ENCODE measurements at places on chromosomes 7 and 10. TPM values are rescaled to one million over a fixed set of nuclear protein-coding genes. Genes with fewer than 3 reads are reported as not detected.

- no peak overlapping the region for H3K4me3 ChIP-seq
- no peaks in the 10 kb centered on the region for H3K4me1 ChIP-seq
- no peaks in the 10 kb centered on the region for H3K27me3 ChIP-seq
- no peak for DNase-seq
- H3K36me3 ChIP-seq = no peaks in the 10 kb centered on the region
- no peak overlapping the region for H3K27ac ChIP-seq
Measured at GRCh38 chr10:79602953-79603352, 7.8 kb upstream of the SFTPA1 start.

INSYN2A gene
- 0.19 TPM for total RNA-seq

GRCh38 chr7:44959433-44959951 is 19.3 kb downstream of the MYO1G start:
- no peak overlapping the region for H3K4me3 ChIP-seq
- no peaks in the 10 kb centered on the region for H3K36me3 ChIP-seq
- H3K4me1 ChIP-seq = no peaks in the 10 kb centered on the region
- no peak overlapping the region for H3K27ac ChIP-seq
- no peak for DNase-seq

GRCh38 chr7:87658553-87658952 is 30.4 kb downstream of the RUNDC3B start:
- H3K27me3 ChIP-seq = no peaks in the 10 kb centered on the region
- no peak overlapping the region for H3K27ac ChIP-seq
- H3K36me3 ChIP-seq = no peaks in the 10 kb centered on the region
- no peaks in the 10 kb centered on the region for H3K4me1 ChIP-seq
- no peak overlapping the region for H3K4me3 ChIP-seq
- DNase-seq = no peak

- H3K4me3 ChIP-seq = no peak overlapping the region
- no peaks in the 10 kb centered on the region for H3K27me3 ChIP-seq
- no peaks in the 10 kb centered on the region for H3K4me1 ChIP-seq
- H3K27ac ChIP-seq = no peak overlapping the region
- DNase-seq = no peak
Measured at GRCh38 chr10:28587970-28588290, 55.0 kb downstream of the WAC start.

- no peak for DNase-seq
- no peaks in the 10 kb centered on the region for H3K27me3 ChIP-seq
- no peak overlapping the region for H3K27ac ChIP-seq
- no peak overlapping the region for H3K4me3 ChIP-seq
- H3K4me1 ChIP-seq = peaks cover 2% of the 10 kb centered on the region
Measured at GRCh38 chr10:32350811-32351350, 3.9 kb upstream of the EPC1 start.
